Fibroblast of the aortic adventitia (primary cell): ENCODE measurements at places on chromosomes 3 and 15. TPM values are rescaled to one million over a fixed set of nuclear protein-coding genes. Genes with fewer than 3 reads are reported as not detected.

DNA sequence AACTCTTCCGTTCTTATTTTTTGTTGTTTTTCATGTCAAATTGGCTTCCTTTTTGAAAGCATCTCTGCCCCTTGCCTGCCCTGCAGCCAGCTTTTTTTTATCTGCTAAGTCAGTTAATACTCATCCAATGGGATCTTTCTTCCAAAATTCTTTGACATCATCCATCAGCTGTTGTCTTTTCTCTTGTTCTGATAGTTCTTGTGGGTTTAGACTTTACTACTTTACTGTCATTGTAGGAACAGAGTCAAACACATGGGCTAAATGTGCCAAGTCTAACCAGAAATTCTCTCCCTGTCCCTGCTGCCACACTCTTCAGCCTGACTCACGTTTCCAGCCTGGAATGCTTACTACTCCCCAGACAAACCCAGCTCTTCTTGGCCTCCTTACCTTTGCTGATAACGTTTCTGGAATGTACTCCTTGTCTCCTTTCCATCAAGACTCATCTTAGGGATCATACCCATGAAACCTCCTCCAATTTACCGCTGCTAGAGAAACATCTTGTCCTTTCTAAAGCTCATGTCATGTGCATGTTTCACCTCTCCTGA is 10.7 kb upstream of the VPS8 start:
- no peak for DNase-seq

DNA sequence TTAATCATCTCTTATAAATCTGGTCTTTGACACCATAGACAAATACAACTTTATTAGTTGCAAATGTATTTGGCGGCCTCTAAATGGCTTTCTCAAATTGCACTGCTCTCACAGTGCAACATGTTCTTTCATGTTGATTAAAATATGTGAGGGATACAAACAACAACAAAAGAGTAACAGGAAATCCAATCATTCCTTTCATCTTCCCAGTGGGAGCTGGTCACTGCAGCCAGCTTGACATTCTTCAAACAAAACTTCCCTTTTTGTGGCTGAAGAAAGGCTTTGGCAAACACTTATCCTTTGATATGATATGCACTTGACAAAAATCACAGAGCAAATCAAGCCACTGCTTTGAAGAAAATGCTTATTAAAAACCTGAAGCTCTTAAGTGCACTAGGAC is 973.6 kb downstream of the EPHA3 start:
- no peak for DNase-seq

DNA sequence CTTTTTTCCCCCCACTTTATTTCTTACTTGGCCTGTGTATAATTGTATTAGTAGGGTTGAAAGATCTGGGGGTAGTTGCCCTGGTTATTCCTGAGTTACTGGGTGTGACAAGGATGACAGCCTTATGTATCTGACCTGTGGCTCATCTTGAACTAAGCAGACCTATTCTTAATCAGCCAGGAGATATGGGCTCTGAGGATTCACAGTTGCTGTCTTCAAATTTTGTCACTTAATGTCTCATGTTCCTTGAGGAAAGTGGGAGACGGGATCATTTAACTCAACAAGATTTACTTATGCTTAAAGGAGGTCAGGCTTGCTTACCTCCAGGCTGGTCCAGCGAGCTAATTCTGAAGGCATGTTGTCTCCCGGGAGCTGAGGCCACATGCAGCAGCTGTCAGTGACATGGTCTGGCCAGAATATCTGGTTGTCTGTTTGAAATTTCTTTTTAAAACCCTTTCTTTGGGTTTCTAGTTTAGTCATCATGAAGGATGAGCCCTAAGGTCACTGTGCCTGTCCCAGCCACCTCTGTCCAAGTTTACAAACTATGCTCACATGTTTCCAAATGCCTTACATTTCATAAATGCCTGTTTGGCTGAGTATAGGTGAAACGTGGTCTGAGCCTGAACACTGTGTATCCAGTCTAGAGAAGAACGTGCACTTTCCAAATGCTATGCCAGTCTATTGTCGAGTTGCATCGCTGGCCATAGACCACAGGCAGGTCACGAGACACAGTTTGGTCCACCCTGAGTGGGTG is 26.8 kb downstream of the LRTM1 start:
- no peak for DNase-seq

- no peak for DNase-seq
Measured at GRCh38 chr3:179430277-179430870, 20.9 kb downstream of the GNB4 start.

Gene NEK10
- total RNA-seq = 13.1 and 27.1 TPM in 2 replicates

Gene TM4SF1
- total RNA-seq = 213 and 299 TPM in 2 replicates
